Chondrocyte (in vitro differentiated cells): ENCODE measurements at places on chromosomes 16 and 17. TPM values are rescaled to one million over a fixed set of nuclear protein-coding genes. Genes with fewer than 3 reads are reported as not detected.
A peak's percentile ranks its signal among the peaks of the same experiment; 100 is the strongest.

- H3K27me3 ChIP-seq = no peaks in the 10 kb centered on the region
- H3K27ac ChIP-seq = no peak overlapping the region
- no peak overlapping the region for H3K4me3 ChIP-seq
- H3K4me1 ChIP-seq = no peaks in the 10 kb centered on the region
- H3K36me3 ChIP-seq = peaks cover 18% of the 10 kb centered on the region
Measured at GRCh38 chr16:89545831-89546574, 14.5 kb upstream of the RPL13 start.

DNA sequence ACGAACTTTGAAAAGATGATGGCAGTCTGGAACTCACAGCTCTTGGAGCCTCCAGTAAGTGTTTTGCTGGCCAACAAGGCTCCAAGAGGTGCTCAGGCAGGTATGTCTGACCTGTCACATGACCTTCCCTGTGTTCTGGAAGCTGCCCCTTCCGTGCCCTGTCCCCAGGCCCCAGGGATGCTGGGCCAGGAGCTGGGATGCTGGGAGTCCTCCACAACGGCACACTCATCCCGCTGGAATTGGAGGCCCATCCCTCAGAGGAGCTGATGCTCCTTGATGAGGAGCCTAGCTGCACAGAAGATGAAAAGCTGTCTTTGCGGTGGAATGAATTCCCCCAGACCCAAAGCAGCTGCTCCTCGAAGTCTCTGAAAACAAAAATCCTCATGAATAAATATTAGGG lies 47.8 kb downstream of the HOXB1 start:
- peaks cover 13% of the 10 kb centered on the region for H3K4me1 ChIP-seq
- H3K27ac ChIP-seq = peak overlapping the region; percentile 24
- no peak for DNase-seq
- H3K36me3 ChIP-seq = no peaks in the 10 kb centered on the region
- H3K4me3 ChIP-seq = no peak overlapping the region

SEC14L5 gene
- not detected in 3 replicates for total RNA-seq

GRCh38 chr16:52383640-52384292 lies 163.2 kb downstream of the TOX3 start:
- no peaks in the 10 kb centered on the region for H3K36me3 ChIP-seq
- peaks cover 2% of the 10 kb centered on the region for H3K27me3 ChIP-seq
- no peak overlapping the region for H3K4me3 ChIP-seq
- no peak overlapping the region for H3K27ac ChIP-seq
- DNase-seq = no peak

TMEM114 gene
- not detected in 3 replicates for total RNA-seq

DNA sequence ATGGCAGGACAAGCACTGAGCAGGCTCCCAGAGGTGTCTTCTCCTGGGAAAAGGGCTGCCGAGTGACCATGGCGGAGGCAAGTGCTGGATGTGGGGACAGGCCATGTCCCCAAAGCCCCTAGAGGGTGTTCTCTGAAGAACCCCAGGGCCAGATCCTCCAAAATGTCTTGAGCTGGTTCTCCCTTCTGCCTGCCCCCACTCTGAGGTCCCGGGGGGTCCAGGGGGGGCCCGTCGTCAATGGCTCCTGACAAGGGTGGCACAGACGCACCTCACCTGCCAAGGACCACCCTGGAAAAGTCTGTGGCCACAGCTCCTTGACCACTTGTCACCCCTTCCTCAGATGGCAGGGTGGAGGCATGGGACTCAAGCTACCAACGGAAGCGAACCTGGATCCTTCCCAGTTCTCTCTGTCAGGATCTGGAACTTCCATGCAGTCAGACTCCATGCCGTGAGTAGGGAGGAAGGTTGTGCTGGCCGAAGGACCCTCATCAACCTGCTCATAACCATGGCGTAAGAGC lies 2.3 kb upstream of the MYO1C start:
- H3K4me3 ChIP-seq = no peak overlapping the region
- no peak for DNase-seq
- peaks cover 70% of the 10 kb centered on the region for H3K4me1 ChIP-seq
- H3K27ac ChIP-seq = peak overlapping the region; percentile 93
- H3K27me3 ChIP-seq = no peaks in the 10 kb centered on the region
- no peaks in the 10 kb centered on the region for H3K36me3 ChIP-seq

CHST5 gene
- 0.07 to 0.17 TPM (median 0.10 TPM) in 3 replicates for total RNA-seq

GRCh38 chr17:58960068-58960467 lies 146.6 kb downstream of the TRIM37 start:
- H3K4me3 ChIP-seq = no peak overlapping the region
- DNase-seq = no peak
- peaks cover 10% of the 10 kb centered on the region for H3K4me1 ChIP-seq
- H3K36me3 ChIP-seq = no peaks in the 10 kb centered on the region
- H3K27me3 ChIP-seq = no peaks in the 10 kb centered on the region

TNFSF13 gene
- 0.48 to 1.9 TPM (median 1.7 TPM) in 3 replicates for total RNA-seq

GPR139 gene
- total RNA-seq = not detected in 3 replicates

DNA sequence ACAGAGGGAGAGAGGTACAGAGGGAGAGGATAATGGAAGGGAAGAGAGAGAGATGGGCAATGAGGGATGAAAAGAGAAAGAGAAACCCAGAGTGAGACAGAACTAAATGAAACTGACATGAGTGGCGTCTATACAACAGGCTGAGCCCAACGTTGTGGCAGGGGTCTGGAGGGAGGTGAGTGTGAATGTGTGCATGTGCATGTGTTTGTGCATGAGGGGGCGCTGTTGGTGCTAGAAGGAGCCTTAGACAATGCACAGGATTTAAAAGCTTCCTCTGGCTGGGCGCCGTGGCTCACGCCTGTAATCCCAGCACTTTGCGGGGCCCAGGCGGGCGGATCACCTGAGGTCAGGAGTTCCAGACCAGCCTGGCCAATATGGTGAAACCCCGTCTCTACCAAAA lies 454.8 kb upstream of the CDH11 start:
- H3K36me3 ChIP-seq = no peaks in the 10 kb centered on the region
- H3K27ac ChIP-seq = no peak overlapping the region
- H3K4me3 ChIP-seq = no peak overlapping the region
- no peaks in the 10 kb centered on the region for H3K27me3 ChIP-seq
